Fibroblast of skin of left quadriceps (primary cell): ENCODE measurements at places on chromosomes 1 and 21.

DNA sequence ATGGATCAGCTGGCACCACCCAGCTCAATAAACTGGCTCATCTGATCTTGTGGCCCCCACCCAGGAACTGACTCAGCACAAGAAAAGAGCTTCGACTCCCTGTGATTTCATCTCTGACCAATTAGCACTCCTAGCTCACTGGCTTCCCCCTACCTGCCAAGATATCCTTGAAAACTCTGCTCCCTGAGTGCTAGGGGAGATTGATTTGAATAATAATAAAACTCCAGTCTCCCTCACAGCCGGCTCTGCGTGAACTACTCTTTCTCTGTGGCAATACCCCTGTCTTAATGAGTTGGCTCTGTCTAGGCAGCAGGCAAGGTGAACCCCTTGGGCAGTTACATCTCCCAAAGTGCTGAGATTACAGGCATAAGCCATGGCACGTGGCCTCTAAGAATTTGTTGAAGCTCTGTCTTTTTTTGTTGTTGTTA is 11.8 kb upstream of the RHBDL2 start:
- no peak for DNase-seq

- no peak for DNase-seq
These were observed 253.1 kb downstream of the OMA1 start for GRCh38 chr1:58293388-58293787.

DNA sequence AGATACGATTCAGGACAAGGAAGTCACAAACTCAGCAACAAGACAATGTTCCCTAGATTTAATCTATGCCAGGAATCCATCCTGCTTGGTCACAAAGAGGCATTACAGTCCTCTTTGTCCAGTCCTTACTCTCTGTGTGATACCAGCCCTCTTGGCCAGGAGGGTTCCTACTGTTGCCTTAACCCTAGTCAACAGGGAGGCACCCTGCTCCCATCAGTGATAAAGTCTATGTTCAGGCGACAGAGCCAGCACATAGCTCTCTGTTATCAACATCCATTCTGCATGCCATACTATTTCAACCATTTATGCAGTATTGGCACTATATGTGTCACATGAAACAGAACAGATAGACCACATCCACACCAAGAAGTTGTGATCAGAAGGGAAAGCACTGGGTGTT is 4.4 kb upstream of the NPL start:
- DNase-seq = no peak

DNA sequence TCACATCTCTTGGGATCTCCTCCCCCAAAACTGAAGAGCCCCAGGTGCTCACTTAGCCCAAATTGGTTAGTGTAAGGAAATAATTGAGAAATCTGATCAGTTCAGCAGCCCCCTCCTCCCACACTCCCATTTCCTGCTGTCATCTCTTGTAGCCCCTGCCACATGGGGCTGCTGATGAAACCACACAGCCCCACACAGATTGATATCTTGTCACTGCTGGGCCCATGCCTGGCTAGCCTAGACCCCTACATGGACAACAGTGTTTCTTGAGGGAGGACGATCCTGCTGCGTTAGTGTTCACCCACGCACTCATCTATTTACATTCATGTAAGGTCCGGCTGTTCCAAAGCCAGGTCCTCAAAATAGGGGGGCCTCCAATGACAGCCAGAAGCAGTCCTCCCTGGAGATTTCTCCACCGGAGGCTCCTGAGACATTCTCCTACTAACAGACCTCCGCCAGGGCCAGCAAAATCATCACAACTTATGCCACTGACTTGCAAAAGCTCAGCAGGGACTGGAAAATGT is 23.9 kb upstream of the RXRG start:
- DNase-seq = no peak

- no peak for DNase-seq
These were observed 32.4 kb upstream of the ZNF124 start for GRCh38 chr1:247204177-247204647.

GRCh38 chr1:245598524-245599305 is 443.9 kb downstream of the KIF26B start:
- no peak for DNase-seq

GRCh38 chr1:62327360-62328055 is 8.3 kb upstream of the KANK4 start:
- DNase-seq = no peak

GRCh38 chr21:39353295-39353694 is 4.4 kb upstream of the HMGN1 start:
- no peak for DNase-seq

GRCh38 chr1:162902416-162902815 is 41.4 kb upstream of the CCDC190 start:
- no peak for DNase-seq

DNA sequence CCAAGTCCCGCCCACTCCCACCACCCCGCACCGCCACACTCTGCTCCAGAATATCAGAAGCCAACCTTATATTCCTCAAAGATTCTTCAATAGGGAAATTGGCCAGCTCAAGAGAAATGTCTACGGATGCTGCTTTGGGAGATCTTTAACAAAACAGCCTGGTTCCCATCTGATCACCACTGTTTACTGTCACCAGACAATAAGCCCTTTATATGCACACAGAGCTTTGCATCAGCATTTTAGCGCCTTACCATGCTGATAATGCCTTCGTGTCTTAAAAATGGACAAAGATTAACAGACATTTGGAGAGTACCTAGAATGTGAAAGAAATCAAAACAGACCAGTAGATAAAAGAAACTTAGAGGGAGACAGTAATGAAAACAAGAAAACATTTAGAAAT is 141.7 kb upstream of the SYT6 start:
- no peak for DNase-seq

- DNase-seq = no peak
These were observed 294.3 kb upstream of the SPAG17 start for GRCh38 chr1:118479351-118479750.

DNA sequence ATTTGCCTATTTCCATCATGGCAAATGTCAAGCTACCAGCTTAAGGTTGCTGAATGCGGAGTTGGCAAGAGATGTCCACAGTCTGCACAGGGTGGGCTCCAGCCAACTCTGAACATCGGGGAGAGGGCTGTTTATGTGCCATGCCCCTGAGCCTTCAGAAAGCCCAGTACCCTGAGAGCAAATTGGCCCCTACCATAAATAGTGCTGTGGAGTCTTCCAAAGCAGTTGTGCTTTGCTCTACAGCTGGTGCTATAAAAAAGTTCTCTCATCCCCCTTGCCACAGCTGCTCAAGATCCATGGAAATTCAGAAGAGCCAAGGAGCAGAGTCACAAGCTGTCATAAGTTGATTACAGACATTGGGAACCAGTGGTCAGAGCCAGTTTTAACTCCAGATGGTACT is 85.6 kb upstream of the CLDN14 start:
- no peak for DNase-seq

GRCh38 chr1:159556931-159557369 is 21.1 kb upstream of the OR10J5 start:
- no peak for DNase-seq

- DNase-seq = no peak
These were observed 31.6 kb downstream of the CAPZB start for GRCh38 chr1:19453741-19454201.

- no peak for DNase-seq
These were observed 5.6 kb downstream of the RNF2 start for GRCh38 chr1:185050823-185051451.

DNA sequence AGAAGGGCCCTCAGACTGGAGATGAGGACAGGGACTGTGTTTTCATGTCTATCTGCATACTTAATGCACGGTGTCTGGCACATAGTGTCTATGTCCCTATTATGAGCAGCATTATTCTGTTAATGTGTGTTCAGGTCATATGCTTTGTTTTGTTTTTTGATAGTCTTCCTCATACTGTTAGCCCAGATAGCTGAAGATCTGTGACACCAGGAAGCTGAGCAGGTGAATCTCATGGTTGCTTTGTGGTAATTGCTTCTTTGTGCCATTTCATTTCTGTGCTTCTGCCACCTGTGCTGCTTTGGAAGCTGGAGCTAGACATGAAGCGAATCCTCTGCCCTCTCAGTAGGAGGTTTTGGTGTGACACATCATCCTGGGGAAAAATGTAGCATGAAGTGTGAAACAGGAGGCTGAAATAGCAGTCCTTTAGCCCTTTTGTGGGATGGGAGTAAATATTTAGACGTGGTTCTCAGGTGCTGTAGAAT is 15.8 kb downstream of the SMAP2 start:
- no peak for DNase-seq

- no peak for DNase-seq
These were observed 26.1 kb downstream of the RNF223 start for GRCh38 chr1:1047963-1048362.
